Amygdala (tissue), 56 donors: ENCODE measurements at places on chromosomes 1 and 21.

GRCh38 chr1:76546354-76546933, 320.8 kb upstream of the ST6GALNAC5 start:
- no peak for DNase-seq

DNA sequence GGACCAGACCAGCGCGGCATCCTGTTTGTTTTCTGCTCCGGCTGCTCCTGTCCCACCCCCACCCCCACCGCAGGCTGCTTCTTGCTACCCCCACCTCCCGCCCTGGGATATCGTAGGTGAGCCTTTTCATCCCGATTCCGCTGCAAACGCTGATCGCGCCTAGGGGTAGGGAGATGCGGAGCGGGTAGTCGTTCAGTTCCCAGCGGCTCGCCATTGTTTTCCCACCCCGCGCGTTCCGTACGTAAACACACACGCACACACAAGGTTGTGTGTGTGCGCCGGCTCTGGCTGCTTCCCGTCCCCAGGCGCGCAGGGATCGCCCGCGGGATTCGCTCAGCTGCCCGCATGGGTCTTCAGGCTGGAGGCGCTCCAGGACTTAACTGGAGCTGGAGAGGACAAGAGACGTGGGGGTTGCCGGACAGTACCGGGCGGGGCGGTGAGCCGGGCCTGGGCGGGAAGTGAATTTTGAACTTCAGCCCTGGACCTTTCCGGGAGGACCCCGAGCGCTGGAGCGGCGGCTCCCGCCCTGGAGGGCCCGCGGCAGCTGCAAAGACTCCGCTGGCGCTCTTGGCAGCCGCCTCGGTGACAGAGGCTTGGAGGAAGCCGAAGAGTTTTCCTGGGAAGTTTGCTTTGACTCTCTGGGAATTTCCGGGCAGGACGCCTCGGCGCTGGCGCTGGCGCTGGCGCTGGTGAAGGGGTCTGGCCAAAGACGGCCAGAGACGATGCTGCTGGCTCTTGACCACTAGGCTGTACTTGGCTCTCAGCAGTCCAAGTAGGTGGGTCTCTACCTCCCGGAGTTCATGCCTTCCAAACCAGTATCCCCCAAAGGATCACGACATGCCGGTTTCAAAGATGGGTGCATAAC, 1.6 kb downstream of the SOX13 start:
- DNase-seq, result peak; percentile 34

GRCh38 chr21:21530680-21531079, 532.5 kb downstream of the NCAM2 start:
- no peak for DNase-seq

GRCh38 chr1:177546346-177546745, 375.6 kb downstream of the BRINP2 start:
- no peak for DNase-seq

- no peak for DNase-seq
These were observed 83.4 kb downstream of the BACH1 start for GRCh38 chr21:29382030-29382654.

GRCh38 chr1:14897080-14897449, 256.5 kb upstream of the TMEM51 start:
- DNase-seq, result no peak

- DNase-seq, result no peak
These were observed 212.6 kb downstream of the TNR start for GRCh38 chr1:175530622-175531375.

- DNase-seq, result no peak
These were observed 11.0 kb downstream of the NUDC start for GRCh38 chr1:26932531-26932930.
